Chondrocyte (in vitro differentiated cells): ENCODE measurements at places on chromosomes 4 and X. TPM values are rescaled to one million over a fixed set of nuclear protein-coding genes. Genes with fewer than 3 reads are reported as not detected.

MEPE gene
- total RNA-seq: not detected in 3 replicates

DNA sequence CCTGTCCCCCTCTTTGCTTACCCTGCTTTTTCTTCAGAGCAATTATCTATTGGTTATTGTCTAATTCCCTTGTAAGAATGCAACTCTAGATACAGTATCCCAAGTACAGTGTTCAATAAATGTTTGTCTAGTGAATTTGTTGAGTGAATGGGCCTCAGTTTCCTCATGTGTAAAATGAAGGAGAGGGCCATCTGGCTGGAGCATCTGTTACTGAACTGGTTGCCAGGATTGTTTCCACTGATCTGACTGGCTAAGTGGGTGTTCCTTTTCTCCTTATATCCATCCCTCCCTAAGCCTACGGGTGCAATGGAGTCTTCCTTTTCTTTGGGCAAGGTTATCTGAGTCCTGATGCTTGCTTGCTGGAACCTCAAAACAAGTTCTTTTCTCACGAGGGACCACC lies 185.2 kb upstream of the RPS6KA3 start:
- no peak for DNase-seq

CXorf51B gene
- total RNA-seq: not detected in 3 replicates

- no peak for DNase-seq
Measured at GRCh38 chrX:148270499-148270898, 229.9 kb upstream of the AFF2 start.

AMOT gene
- 7.1 to 9.5 TPM (median 7.9 TPM) in 3 replicates for total RNA-seq

GRCh38 chrX:70478526-70479245 lies 34.1 kb downstream of the DLG3 start:
- DNase-seq: no peak

GRCh38 chr4:170666909-170667308 lies 577.2 kb upstream of the AADAT start:
- no peak for DNase-seq

GRCh38 chrX:40867352-40867751 lies 132.0 kb upstream of the MED14 start:
- no peak for DNase-seq

- DNase-seq: no peak
Measured at GRCh38 chrX:136387951-136388502, 87.3 kb downstream of the ADGRG4 start.

DNA sequence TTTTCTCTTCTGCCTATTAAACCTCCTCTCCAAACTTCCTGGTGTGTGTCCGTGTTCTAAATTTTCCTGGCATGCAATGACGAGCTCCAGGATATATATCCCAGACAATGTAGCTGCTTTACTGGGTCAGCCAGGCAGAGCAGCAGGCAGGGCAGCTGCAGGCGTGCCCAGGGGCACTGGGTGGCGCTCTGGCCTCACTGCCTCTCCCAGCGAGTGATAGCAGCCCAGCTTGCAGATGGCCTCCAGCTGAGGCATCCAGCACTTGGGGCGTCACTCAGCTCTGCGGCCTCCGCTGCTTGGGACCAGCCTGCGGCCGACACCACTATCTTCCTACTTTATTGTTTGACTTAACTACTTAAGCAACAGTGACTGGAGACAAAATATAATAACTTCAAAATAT lies 23.0 kb upstream of the UBA6 start:
- no peak for DNase-seq

GRIPAP1 gene
- 28.8 to 37.5 TPM (median 32.7 TPM) in 3 replicates for total RNA-seq

CCDC120 gene
- total RNA-seq: 6.9 to 7.7 TPM (median 7.3 TPM) in 3 replicates

SHROOM4 gene
- 5.5 to 7.5 TPM (median 6.4 TPM) in 3 replicates for total RNA-seq

SLC16A2 gene
- 17.7 to 23.1 TPM (median 18.3 TPM) in 3 replicates for total RNA-seq

GRCh38 chr4:80134936-80135701 lies 62.1 kb upstream of the ANTXR2 start:
- no peak for DNase-seq

EDA2R gene
- total RNA-seq: 3.0 to 4.2 TPM (median 3.6 TPM) in 3 replicates

AKAP14 gene
- not detected in 3 replicates for total RNA-seq

SMARCA5 gene
- 42.5 to 55.4 TPM (median 42.9 TPM) in 3 replicates for total RNA-seq

DNA sequence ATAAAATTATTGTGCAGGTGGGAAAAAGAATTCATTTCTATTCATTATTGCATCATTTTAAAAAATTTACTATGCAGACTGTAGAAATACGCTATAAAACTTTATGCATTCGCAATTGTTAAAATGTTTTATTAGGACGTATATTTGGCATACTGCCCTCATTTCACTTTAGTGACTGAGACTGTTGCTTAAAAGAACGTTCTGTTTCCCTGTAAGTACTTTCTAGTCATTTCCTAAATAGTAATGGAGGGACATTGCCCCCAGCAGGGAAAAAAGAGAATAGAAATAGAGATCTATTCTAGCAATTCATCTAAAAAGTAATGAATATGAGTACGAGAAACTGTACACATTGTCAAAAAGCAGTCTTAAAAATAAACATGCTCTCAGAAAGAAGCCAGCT lies 1295.8 kb upstream of the TENM3 start:
- no peak for DNase-seq
